Mammary microvascular endothelial cell (primary cell): ENCODE measurements at places on chromosomes 12 and 14. TPM values are rescaled to one million over a fixed set of nuclear protein-coding genes. Genes with fewer than 3 reads are reported as not detected.

IL26 gene
- total RNA-seq = not detected in 2 replicates

KRT82 gene
- not detected in 2 replicates for total RNA-seq

TAS2R9 gene
- total RNA-seq = not detected in 2 replicates

RFX4 gene
- not detected in 2 replicates for total RNA-seq

BICDL1 gene
- total RNA-seq = 0.27 TPM in 1 of 2 replicates, not detected in the other

C14orf39 gene
- not detected in 2 replicates for total RNA-seq

OVCH1 gene
- not detected in 2 replicates for total RNA-seq

ADAMTS20 gene
- total RNA-seq = not detected in 2 replicates

KRT73 gene
- not detected in 2 replicates for total RNA-seq

CCDC175 gene
- not detected in 2 replicates for total RNA-seq

PCED1B gene
- 0.25 TPM in 1 of 2 replicates, not detected in the other for total RNA-seq

CFAP54 gene
- 3.7 and 4.2 TPM in 2 replicates for total RNA-seq

KCNH5 gene
- not detected in 2 replicates for total RNA-seq

ACACB gene
- 1.1 and 3.1 TPM in 2 replicates for total RNA-seq

DCN gene
- 0.44 TPM in 1 of 2 replicates, not detected in the other for total RNA-seq

P2RX2 gene
- not detected in 2 replicates for total RNA-seq

SPX gene
- total RNA-seq = not detected in 2 replicates

KMT2D gene
- total RNA-seq = 15.9 and 39.8 TPM in 2 replicates

COPZ1 gene
- total RNA-seq = 138 and 171 TPM in 2 replicates
